ENCODE measurements at places on chromosomes 1 and 21.

GRCh38 chr1:31761883-31762282, 2.3 kb downstream of the ADGRB2 start:
- no peak for DNase-seq

GRCh38 chr1:181595234-181595633, 111.9 kb downstream of the CACNA1E start:
- DNase-seq: no peak

GRCh38 chr1:206856674-206857464, 8.6 kb upstream of the IL20 start:
- DNase-seq: no peak

- no peak for DNase-seq
Measured at GRCh38 chr1:236302941-236303340, 21.2 kb upstream of the ERO1B start.

DNA sequence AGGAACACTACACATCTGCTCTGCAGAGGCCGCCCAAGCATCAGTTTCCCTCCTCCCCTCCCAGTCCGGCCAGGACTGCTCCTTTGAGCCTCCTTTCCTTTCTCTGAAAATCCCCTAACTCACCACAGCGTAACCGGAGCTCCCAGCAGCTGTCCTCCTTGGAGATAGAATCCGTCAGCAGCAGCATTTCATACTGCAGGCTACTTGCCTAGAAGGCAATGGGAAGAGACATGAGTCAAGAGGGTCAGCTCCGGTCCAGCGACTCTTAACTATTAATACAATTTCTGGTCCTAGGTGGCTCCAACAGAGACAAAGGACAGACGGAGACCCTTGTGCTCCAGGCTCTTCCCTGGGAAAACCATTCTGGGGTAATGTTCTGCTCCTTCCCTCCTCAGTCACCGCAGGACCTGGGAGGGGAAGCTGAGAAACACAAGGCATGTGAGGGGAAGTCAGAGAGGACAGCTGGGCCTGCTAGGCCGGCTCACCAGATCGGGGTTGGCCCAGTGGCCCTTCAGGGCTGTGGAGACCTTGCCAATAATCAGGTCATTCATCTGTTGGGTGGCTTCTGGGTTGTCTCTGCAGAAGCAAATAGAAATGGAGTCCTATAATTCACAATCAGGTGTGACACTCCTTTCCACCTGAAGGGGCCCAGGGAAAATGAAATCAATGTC, 99.7 kb downstream of the UBR4 start:
- no peak for DNase-seq

- DNase-seq: no peak
Measured at GRCh38 chr1:91889717-91890459, 3.9 kb upstream of the TGFBR3 start.

DNA sequence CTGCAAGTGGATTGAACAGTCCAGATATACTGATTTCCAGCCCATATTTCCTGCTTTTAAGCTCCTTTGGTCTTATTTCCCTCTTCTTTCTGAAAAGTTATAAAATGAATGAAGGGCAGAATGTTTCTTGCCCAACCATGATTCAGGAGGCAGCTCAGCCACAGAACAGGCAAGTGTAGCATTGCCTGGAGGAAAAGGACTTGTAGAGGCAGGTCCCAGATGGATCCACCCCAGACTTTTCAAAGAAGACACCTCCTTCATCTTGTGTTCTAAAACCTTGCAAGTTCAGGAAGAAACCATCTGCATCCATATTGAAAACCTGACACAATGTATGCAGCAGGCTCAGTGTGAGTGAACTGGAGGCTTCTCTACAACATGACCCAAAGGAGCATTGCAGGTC, at the start of gene CLCA2:
Gene CLCA2 (plus strand): TSS at position 299 of the 400 bp plus-strand sequence. CDS start 77 bp downstream, at position 376.
- no peak for DNase-seq

GRCh38 chr1:55317673-55318072, 102.5 kb upstream of the USP24 start:
- DNase-seq: no peak

DNA sequence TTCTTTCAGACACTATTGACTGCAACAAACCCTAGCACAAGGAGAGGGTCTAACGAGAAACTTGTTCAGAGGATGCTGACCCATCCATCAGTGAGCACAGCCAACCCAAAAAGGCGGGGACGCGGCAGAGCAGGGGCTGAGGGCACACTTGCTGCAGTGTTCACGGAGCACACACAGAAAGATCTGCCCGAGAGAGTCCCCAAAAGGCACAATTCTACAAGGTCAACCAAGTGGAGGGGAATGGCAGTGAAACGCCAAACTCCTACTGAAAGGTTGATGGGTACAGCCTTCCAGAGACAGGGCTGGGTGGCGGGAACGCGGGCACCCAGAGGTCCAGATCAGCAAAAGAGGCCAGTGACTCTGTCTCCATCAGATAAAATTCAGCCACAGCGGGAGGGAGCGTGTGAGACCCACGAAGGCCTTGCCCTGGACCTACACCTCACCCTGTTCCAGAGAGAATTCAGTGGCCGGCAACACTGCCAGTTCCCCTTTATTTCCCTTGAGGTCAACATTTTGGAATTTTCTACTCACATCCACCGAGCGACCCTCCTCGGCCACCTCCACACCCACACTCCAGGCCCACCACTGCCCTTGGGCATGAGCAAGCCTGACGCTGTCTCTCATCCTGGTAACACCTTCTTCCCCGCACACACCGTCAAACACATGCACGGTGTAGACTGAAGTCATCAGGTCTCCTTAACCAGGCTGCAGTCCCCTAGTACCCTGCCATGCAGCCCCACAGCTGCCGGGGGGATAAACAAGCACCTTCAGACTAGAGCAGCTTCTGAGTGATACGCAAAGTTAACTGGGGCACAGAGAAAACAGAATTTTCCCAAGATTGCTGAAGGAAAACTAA, 5.5 kb downstream of the GNG4 start:
- no peak for DNase-seq

- peak; percentile 80 for DNase-seq
Measured at GRCh38 chr1:221435504-221435904, 306.4 kb downstream of the DUSP10 start.

- DNase-seq: peak; percentile 93
Measured at GRCh38 chr1:208245185-208245705, 1.1 kb upstream of the PLXNA2 start.

GRCh38 chr1:93900723-93901504, 8.3 kb downstream of the GCLM start:
- DNase-seq: no peak

DNA sequence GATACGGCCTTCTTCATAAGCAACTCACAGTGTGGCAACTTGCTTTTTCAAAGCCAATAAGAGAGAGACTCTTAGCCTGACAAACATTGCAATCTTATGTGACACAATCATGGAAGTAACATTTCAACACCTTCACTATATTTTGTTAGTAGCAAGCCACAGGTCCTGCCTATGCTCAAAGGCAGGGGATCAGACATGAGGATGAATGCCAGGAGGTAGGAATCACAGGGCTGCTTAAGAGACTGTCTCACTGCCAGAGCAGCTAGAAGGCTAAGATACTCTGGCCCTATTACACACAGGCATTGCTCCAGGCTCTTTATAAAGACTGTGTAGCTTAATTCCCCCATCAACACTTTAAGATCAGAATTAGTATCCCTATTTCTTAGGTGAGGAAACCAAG, 236.2 kb upstream of the KAZN start:
- no peak for DNase-seq

GRCh38 chr1:156260896-156261295, 13.0 kb upstream of the PAQR6 start:
- DNase-seq: peak; percentile 29

DNA sequence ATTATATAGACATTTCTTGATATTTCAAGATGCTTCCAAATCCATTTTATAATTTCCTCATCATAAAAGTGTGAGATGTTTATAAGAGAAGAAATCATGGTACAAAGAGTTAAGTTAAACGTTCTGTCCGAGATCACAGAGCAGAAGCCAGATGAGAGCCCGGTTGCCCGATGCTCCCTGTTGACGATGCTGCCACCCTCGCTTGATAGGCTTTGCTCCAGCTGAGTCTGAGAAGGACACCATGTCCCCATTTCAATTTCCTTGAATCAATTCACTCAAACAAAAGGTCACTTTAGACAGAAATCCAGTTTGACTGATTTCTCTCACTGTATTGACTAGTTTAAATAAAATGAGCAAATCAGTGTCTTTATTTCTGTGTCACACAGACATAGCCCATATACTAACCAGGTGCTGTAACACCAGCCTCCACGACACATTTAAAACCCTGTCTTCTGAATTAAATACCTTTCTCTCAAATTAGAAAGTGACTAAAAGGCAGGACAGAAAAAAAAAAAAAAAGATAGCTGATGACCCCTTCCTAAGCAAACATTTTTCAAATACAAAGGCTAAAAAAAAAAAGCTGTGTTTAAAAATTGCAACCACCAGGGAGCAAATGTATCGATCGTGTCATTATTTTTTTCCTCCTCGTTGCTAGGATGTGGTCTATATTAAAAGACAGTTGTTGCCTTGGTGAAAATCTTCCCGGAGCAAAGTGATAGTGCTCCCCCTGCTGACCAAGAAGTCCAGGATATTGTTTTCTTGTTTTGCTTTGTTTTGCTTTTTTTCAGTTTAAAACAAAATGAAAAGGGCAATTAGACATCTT, 35.2 kb downstream of the DNASE2B start:
- DNase-seq: peak; percentile 49

GRCh38 chr1:31577515-31578192, 1.3 kb downstream of the TINAGL1 start:
- no peak for DNase-seq

- no peak for DNase-seq
Measured at GRCh38 chr1:8242498-8242897, 75.4 kb upstream of the SLC45A1 start.

GRCh38 chr1:45107782-45108181, 95.7 kb downstream of the UROD start:
- DNase-seq: no peak

DNA sequence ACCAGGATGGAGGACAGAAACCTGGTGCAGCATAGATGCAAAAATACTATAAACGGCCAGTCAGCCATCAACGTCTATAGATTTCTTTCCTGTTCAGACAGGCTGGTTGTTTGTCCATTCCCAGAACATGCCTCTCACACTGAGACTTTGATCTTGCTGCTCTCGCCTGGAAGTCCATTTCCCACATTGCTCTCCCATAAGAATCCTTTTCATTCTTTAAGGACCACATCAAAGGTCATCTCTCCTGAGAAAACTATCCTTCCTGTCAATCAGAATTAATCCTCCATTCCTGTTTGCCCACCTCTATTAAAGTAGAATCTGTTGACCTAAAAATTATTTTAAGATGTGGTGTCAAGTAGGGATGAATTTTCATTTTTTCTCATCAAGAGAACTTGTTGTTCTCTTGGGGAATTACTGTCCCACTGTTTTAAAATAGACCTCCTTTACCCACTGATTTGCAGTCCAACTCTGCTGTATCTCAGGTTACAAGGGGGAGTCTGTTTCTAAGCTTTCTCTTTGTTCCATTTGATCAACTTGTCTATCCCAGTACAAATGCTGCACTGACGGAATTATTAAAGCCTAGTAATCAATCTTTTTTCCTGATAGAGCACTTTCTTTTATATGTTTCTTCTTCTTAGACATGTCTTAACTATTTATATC, 172.7 kb downstream of the PATJ start:
- DNase-seq: no peak

DNA sequence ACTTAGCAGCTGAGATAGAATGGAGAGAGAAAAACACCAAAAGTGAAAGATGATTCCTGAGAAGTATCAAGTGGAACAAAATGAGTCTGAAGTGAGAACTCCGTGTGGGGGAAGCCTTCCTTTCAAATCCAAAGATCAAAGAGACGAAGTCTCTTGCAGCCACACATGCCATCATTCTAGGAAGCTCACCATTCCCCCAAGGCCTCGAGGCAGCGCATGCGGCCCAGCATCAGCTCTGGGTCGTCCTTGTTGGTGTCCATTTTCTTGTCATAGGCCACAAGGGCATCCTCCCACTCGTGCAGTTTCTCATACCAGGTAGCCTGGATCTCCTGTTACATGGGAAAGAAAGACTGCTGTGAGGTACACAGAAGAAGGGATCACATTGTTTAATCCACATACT, 32.2 kb upstream of the ANGPTL7 start:
- no peak for DNase-seq

Data from hippocampal formation (tissue), 2 donors.